ENCODE measurements at places on chromosomes 2 and 18.

DNA sequence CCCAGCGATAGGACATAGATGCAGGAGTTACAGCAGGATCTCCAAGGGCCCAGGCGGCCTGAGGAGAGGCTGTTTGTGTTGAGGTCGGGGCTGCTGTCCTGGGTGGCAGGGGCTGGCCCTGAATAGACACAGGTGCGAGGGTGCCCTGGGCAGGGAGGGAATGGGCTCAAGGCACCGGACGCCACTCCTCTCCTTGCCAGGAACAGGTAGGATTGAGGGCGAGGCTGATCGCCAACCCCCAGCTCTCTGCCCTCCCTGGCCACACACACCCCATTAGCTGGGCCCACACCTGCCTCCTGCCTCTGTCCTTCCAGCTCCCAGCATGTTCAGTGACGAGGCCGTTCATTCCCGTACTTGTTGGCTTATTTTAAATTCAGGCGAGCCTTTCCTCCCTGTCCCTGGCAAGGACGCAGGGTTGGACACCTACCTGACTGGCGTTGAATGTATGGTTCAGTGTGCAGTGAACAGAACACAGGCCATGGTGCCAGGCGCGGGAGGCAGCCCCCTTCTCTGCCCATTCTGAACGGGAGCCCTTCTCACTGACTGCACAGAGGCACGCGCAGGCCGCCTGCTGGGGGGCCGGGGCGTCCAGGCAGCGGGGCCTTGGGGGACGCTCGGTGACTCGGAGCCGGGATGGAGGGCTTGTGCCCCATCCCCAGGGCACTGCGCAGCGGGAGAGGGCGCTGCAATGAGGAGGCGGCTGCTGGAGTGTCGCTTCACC lies 41.3 kb upstream of the SNED1 start:
- DNase-seq = no peak

DNA sequence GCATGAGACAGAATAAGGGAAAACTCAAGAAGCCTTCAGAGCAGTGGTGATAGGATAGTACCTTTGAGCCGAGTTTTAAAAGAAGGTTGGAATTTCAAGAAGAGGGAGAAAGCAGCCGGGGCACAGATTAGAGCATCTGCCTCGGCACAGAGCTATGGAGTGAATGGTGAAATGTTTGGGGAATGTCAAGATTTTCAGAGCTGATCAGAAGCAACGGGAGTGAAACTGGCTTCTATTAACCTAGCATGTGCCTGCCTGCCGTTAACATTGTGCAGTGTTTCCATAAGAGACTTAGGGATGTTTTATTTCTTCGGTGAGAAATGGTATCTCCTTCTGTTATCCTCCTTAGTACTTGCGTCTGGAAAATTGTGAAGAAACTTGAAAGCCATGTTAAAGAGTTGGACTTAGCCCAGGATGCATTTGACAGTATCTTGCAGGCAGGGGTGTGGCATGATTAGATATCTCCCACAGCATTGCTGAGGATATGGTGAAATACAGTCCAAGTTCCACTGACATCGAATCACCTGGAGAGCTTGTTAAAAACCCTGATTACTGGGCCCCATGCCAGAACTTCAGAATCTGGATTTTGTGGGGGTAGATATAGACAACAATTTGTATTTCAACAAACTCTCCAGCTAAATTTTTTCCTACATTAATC lies 96.8 kb upstream of the PPP1CB start:
- no peak for DNase-seq

DNA sequence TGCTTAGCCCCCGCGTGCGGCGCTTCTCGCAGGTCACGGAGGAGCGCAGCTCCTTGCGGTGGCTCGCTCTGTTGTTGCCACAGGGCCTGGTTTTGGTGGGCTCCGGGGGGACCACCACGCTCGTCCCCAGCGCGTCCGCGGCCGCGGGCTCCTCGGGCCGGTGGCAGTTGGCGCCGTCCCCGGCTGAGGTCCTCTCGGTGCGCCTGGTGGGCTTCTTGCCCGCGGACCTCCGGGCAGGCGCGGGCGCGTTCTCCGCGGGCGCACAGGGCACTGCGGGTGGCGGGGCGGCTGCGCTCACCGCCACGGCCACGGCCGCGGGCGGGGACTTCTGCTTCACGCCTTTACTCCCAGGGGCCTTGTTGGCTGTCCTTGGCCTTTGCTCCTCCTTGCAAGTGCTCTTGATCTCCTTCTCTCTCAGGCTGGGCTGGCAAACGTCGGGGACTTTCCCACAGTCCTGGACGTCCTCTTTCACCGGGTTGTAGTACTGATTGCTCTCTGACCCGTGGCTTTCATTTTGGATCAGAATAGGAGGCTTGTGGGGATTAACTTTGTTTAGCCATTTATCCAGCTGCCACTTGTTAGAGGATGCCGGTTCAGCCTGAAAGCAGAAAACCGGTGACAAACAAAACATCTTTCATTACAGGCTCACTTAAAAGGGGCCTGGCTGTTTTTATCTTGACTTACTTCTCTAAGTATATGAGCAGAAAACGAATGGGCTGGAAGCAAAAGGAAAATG lies 104.0 kb upstream of the REV1 start:
- DNase-seq = no peak

GRCh38 chr2:173760553-173760952 lies 204.6 kb downstream of the SP3 start:
- DNase-seq = no peak

DNA sequence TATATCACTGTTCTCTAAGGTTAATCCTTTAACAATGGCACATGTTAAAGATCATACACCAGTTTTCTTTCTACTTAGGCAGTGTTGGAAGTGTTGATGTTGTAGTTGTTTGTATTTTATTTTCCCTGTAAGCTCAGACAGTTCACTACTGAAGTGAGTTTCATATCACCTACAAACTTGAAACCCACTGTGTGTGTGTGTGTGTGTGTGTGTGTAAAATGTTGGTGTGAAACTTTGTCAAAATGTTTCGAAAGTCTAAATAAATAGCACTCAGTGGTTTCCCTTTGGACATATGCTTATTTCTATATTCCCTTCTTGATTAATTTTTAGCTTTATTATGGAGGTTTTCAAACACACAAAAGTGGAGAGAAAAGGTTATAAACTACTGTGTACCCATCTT lies 79.8 kb upstream of the CAVIN2 start:
- no peak for DNase-seq

DNA sequence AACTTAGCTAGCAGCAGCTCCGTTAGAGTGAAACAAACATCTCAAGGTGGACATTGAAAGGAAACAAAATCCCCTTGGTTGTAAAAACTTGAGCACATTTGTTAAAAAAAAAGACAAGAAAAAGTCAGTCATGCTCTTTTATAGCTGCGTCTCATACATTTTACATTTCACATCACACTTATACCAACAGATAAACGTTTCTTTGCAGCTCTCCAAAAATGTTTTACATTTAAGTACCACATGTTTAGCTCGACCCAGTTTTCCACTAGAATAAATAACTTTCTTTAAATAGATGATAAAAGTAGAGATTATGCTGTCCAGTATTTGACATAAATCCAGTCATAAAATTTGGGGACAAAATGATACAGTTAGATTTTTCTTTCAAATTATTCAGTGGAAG lies 297.0 kb upstream of the ST6GAL2 start:
- DNase-seq = no peak

DNA sequence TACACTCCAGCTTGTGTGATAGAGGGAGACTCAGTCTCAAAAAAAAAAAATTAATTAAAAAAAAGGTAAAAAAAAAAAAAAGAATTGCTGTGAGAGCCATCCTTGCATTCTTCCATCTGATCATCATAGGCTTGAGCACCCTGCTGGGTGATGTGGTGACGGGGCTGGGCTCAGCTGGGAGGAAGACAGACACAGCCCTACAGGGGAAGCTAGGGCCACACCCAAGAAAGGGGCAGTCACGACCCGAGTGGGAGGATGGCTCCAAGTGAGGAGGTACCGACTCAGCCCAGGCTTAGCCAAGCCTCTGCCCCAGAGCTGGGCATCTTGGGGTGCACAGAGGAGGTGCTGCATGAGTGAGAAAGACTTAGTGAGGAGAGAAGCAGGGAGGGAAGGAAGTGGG lies 165.5 kb downstream of the SH3RF3 start:
- DNase-seq = no peak

GRCh38 chr2:12620759-12621158 lies 96.0 kb upstream of the TRIB2 start:
- no peak for DNase-seq

DNA sequence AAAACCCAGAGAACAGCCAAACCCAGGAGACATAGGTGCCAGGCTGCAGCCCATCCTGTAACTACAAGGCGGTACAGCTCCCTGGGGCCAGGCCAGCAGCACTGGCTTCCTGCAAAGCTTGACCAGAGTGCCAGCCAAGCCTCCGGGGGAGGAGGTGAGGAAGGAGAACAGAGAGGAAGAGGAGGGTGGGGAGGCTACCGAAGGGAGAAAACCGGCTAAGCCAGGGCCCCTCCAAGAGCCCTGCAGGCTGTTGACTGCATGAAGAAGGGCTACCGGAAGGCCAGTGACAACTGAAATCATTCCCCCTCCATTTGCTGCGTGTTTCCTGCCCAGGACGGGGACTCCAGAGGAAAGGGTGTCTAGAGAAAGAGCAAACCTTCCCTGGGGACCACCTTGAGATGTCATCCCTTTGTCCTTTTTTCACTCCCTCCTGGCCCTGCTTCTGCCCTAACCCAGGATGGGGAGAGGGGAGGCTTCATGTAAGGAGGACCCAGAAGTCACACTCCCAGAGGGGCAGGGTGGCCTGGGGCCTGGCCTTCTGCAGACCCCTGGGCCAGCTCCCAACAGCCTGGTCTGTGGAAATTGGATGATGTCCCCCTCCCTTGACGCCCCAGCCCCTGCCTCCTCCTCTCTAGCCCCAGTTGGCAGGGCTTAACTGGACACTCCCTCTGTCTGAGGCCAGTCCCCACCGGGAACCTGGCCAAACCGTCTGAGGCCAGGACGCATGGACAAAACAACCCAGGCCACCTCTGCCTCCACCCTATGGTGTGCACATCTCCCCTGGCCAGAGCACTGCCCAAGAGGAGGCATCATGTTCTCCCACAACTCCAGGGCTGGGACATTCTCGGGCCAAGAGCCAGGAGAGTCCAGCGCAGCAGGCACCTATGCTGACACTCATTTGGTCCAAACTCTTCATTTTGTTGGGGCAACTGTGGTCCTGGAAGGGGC lies 207.8 kb downstream of the CYP26B1 start:
- no peak for DNase-seq

DNA sequence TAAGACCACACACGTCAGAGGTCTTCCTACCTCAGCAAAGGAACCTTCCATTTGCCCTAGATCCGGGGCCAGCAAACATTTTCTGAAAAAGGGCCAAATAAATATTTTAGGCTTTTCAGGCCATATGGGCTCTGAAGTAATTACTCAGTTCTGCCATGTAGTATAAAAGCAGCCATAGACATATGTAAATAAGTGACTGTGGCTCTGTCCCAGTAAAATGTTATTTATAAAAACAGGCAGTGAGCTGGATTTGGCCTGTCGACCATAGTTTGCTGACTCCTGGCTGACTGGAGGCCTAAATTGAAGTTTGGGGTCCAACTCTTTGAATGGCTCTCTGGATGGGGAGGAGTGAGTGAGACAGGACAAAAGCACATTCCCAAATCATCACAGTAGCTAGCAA lies 49.5 kb downstream of the ABCB11 start:
- DNase-seq = no peak

DNA sequence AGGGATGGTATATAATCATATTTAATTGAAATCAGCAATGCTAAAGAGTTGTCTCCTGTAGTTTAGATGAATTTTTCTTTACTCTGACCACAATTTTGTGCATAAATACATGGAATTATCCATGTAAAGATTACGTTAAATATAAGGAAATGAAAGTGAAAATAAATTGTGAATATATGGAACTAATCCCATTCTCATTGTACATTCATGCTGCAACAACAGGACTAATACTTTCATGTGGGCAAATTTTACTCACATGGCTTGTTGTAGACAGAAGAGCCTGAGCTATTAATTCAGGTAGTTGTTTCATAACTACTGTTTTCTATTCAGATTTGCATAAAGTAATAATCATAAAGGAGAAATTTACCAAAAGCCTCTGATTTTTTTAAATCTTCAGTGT lies 357.8 kb downstream of the ARHGAP15 start:
- DNase-seq = no peak

- no peak for DNase-seq
Observed at GRCh38 chr2:172995323-172996244, 80.1 kb upstream of the MAP3K20 start.

GRCh38 chr2:25337276-25337675 lies 4.4 kb downstream of the DNMT3A start:
- no peak for DNase-seq

GRCh38 chr2:158760887-158761286 lies 34.2 kb upstream of the DAPL1 start:
- DNase-seq = no peak

- DNase-seq = no peak
Observed at GRCh38 chr2:226660526-226660925, 139.1 kb downstream of the IRS1 start.

GRCh38 chr2:149187057-149187456 lies 143.3 kb upstream of the LYPD6 start:
- no peak for DNase-seq

GRCh38 chr2:16978301-16978700 lies 312.7 kb upstream of the CYRIA start:
- no peak for DNase-seq

- no peak for DNase-seq
Observed at GRCh38 chr18:63236406-63236805, 83.2 kb downstream of the BCL2 start.

GRCh38 chr2:239276851-239277250 lies 124.0 kb downstream of the HDAC4 start:
- no peak for DNase-seq

DNA sequence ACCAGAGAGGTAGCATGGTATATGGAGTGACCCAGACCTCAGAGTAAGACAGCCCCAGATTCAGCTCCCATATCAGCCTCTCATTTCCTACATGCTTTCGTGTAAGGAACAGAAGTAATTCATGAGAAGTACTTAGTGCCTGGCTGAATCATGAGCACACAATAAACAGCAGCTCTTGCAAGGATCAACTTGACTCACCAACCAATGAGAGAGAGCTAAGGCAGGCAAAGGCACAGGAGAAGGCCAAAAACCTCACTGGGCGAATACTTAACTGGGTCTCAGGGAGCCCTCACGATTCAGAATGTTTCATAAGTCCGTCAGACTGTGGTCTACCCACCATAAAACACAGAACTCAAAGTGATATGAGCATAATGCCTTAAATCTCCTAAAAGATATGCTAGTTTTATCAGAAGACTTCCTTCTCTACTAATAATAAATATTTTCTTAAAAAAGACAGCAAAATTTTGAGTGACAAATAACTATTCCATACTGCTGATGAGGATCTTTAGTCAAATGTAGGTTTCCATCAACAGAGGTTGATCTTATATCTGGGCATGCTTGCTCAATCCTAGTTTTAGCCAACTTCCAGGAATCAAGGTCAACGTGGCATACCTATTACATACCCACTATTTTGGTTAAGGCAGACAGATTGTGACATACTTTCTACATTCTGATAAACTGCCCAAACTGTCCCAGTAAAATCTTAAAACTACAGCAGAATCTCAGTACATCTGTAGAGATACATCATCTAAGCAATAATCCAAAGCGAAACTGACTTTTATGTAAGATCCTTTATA lies 34.9 kb downstream of the IMMT start:
- no peak for DNase-seq

- DNase-seq = no peak
Observed at GRCh38 chr2:216850665-216851322, 9.1 kb downstream of the TNP1 start.

- no peak for DNase-seq
Observed at GRCh38 chr18:54679318-54680149, 88.5 kb downstream of the DYNAP start.
